ENCODE measurements at places on chromosomes 16 and 17. TPM values are rescaled to one million over a fixed set of nuclear protein-coding genes. Genes with fewer than 3 reads are reported as not detected.

The PRSS53 gene
- 10.4 TPM for total RNA-seq

GRCh38 chr16:53224951-53225533, 170.3 kb downstream of the CHD9 start:
- DNase-seq: no peak

DNA sequence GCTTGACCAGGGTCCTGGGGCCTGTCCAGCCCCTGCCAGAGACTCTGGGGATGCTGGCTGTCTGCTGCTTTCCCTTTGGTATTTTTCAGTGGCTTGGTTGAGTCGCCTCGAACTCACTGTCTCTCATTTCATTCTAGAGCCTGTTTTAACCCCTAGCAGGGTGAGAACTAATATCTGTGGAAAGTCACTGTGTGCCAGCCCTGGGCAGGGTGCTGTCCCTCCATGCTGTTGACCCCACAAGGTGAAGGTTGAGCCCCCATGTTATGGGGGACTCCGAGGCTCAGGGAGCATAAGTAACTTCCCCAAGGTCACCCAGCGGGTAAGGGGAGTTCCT, 33.0 kb downstream of the DCAKD start:
- no peak for DNase-seq

DNA sequence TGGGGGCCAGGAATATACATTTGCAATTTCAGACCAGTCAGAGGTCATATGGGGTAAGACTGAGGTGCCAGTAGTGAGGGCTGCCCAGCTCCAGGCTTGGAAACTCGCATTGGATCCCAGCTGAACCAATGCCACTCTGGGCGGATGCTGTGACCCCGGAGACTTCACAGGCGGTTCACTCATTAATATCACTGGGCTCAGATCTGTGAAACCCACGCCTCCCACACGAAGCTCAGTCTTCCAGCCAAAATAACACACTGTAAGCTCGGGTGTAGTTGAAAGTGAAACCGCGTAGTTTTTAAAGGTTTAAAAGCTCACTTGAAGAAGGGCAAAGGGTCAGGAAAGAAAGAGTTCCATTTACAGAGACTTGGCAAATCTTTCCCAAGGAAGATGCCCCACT, 254.8 kb downstream of the FOXL1 start:
- no peak for DNase-seq

The CCDC78 gene
- 6.1 TPM for total RNA-seq

- DNase-seq: no peak
Observed at GRCh38 chr17:27802033-27802432, 1.7 kb upstream of the NOS2 start.

The TRPV2 gene
- 97.0 TPM for total RNA-seq

GRCh38 chr17:1043601-1044251, 46.8 kb downstream of the TIMM22 start:
- DNase-seq: no peak

All from activated naive CD8-positive, alpha-beta T cell treated with anti-CD3 and anti-CD28 coated beads, Interleukin-2, amount 10 ng/mL, durations not matched to agents 7 days and 5 days (primary cell).